Colonic mucosa (tissue), 4 donors: ENCODE measurements at places on chromosomes 7 and 10.

GRCh38 chr10:86090807-86091206, 275.8 kb downstream of the GRID1 start:
- no peak for DNase-seq

GRCh38 chr7:151310578-151310977, 31.0 kb upstream of the NUB1 start:
- no peak for DNase-seq

GRCh38 chr10:110498982-110499795, 1.5 kb downstream of the DUSP5 start:
- DNase-seq: peak; percentile 53

- no peak for DNase-seq
These were observed 521.0 kb downstream of the KIF20B start for GRCh38 chr10:90222372-90222771.

GRCh38 chr10:71835671-71836595, 15.1 kb downstream of the PSAP start:
- DNase-seq: no peak

- DNase-seq: no peak
These were observed 642.0 kb upstream of the LRRN3 start for GRCh38 chr7:110448918-110449317.

GRCh38 chr7:138690495-138690894, 10.7 kb downstream of the SVOPL start:
- no peak for DNase-seq

DNA sequence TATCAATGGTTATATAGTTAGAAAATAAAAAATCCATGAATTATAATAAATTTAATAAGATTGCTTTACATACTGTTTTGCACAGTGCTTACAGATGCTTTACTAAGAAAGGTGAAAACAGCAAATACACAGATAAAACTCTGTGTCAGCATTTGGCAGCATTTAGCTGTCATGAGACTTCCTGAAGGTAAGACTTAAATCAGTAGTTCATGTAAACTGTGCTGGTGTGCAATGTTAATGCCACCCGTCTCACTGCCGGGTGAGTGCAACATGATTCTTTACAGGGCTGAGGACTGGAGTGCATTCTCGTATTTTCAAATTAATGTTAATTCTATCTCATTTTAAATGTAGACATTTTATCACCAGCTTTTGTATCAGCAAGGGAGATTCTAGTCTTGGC, 326.2 kb upstream of the POT1 start:
- no peak for DNase-seq

DNA sequence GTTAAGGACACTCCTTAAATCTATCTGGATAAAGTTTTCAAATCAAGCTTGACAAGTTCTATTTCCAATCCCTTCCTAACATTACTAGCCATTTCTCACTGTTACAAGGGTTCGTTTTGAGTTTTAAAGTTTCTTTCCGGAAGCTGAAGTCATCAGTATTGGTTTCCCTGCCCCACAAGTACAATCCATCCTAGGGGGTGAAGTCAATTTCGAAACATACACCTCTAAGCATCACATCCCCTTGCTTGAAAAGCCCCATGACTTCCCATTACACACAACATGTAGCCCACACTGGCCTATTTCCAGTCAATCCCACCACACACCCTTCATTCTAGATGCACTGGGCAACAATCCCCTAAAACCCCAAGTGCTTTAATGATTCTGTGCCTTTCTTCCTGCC, 13.0 kb downstream of the DPY19L1 start:
- DNase-seq: no peak

DNA sequence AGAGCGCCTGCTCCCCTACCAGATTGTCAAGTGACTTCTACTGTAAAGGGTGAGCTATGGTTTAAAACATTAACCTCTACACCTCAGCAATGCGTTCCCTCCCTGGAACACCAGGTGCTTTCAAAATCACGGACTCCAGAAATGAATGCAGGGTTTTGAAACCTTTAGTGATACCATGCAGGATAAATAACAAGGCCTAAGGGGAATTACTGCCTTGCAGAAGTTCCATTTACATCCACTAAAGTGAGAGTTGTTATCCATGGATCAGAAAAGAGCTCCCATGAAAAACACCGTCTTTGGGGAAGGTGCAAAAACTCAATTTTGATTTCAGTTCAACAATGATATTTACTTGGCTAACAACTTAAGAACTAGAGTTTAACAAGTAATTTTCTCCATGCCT, 4.0 kb downstream of the FZD8 start:
- DNase-seq: no peak

DNA sequence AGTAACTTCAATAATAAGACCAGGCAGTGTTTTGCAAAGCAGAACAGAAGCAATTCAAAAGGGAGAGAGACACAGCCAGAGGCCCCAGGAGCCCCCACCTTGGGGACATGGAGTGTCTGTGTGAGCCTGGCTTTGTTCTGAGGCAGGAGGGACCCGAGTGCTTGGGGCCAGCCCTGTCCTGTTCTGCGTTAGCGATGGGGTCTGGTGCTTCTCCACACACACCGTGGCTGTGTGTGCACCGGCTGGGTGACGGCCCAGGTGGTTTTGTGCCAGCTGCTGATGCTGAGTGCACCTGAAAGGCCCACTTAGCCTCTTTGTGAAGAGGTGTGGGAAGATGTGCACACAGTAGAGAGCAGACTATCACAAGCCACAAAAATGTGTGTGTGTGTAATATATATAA, 468.9 kb downstream of the DNAJB6 start:
- DNase-seq: no peak

DNA sequence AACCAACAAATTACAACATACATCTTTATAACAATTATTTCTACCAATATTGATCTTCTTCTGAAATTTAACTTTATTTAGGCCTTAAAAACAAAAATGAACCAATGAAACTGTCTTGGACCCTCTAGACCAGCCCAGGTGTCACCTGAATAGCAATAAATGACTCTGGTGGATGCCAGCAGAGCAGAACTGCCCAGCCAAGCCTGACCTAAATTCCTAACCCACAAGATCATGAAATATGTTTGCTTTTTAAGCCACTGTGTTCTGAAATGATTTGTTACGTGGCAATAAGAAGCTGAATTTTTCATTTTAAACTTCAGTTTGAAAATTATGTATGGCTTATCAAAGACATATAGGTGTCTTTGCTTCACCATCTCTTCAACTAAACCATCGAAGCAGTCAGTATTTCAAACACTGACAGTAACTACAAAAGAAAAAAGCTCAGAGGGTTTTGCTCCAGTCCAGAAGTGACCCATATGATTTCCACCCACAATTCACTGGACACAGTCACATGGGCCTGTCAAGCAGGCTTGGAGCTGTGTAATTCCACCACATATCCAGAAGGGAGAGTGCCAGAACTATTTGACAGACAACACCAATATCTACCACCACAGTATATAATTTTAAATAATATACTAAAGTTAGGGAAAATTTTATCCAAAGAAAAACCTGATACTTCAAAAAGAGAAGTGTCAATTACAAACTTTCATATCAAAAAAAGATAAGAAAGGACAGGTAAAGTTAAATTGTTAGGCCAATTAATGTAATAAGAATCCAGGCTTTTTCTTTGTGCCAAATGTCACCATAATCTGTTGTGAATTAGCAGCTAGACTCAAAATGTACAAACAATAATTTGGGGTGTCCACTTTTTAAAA, 94.5 kb downstream of the KMT2C start:
- peak; percentile 22 for DNase-seq
